AG04450 (cell line): ENCODE measurements at places on chromosomes 3 and 15.

DNA sequence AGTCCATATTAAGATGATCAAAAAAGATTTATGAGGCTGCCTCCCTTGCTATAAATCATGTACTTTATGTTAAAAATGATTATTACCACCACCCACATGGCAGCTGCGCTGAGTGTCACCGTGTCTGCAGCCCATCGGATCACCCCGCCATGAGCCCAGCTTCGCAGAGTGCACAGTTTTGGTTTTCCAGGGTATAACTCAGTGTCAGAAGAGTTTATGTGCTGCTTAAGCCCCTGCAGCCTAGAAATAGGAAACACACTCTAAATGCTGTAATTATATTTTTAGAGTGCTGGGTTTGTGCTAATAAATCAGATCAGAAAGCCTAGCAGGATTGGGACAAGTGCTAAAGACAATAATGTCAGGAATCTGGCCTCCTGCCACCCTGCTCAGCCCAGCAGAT lies 54.7 kb upstream of the ONECUT1 start:
- no peak for DNase-seq

GRCh38 chr15:93019090-93019489 lies 69.9 kb downstream of the RGMA start:
- DNase-seq = no peak

DNA sequence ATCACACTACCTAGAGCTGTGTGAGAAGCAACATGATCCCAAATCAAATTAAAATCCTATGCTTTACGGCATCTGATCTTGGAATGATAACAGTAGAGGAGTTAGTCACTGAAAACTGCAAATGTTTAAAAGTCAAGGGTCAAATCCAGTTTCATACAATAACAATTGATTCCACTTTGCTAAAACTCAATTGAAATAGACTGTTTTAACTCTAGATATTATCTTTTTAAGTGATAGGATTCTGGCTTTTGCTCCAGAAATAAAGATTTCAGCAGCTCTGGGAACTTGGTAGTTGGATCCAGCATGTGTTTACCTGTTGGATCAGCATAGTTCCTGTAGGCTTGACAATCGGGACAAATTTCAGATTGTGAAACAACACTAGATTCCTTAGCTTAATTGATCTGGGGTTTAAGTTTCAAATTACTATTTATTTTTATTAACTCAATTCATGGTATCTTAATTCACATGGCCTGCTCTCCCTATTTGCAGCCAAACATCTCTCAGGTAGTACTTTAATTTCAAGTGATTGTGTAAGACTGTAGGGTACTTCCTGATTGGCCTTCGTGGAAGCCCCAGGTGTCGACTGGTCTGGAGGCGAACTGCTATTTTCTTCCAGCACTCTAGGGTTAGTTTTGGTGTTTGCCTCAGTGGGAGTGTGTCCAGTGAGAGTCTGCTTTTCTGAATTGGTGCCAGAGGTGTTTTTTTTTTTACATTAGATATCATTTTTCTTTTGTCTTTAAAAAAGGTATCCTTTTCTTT lies 16.6 kb downstream of the NFKBIZ start:
- no peak for DNase-seq

GRCh38 chr3:35757991-35758757 lies 118.8 kb downstream of the ARPP21 start:
- no peak for DNase-seq

DNA sequence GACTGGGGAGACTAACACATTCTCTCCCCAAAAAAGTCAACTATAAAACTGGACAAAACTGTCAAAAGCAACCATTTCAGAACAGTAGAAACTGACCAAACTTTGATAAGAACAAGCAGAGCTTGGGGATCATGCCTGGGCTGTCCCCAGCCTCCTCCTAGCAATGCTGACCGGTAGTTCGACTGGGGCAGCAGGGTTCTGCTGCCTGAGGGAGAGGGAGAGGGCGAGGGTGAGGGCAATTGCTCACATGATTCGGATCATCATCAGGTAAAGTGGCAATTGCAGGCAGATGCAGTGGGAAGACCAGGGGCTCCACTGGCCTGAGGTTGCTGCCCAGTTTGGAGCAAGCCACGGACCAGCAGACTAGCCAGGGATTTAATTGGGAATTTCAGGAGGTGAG lies 88.6 kb downstream of the OSBPL10 start:
- DNase-seq = no peak

GRCh38 chr3:73868688-73869315 lies 244.1 kb upstream of the PDZRN3 start:
- peak; percentile 3 for DNase-seq
